ENCODE measurements at places on chromosomes 1 and 21.
A peak's percentile ranks its signal among the peaks of the same experiment; 100 is the strongest.

GRCh38 chr1:24964811-24965570, 34.9 kb upstream of the RUNX3 start:
- DNase-seq: peak; percentile 78

DNA sequence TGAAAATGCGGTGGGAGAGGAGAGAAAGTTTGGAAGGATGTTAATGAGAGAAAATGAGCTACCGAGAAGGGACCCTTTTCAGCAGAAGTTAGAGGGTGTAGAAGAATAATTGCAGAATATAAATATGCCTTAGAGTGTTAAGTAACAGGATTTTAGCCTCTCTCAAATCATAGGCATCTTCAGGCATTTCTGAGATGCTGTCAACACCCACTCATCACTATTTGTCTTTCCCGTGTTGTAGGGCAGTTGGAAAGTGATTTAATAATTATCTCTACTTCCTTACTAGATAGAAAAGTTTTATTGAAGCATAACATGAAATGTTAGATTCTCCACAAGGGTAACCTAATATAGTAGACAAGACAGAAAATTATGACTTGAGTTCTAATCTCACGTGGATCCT, 96.4 kb upstream of the RGS4 start:
- DNase-seq: no peak

GRCh38 chr1:170634824-170635410, 29.0 kb upstream of the PRRX1 start:
- DNase-seq: no peak

GRCh38 chr1:228214921-228215662, 7.2 kb downstream of the OBSCN start:
- no peak for DNase-seq

DNA sequence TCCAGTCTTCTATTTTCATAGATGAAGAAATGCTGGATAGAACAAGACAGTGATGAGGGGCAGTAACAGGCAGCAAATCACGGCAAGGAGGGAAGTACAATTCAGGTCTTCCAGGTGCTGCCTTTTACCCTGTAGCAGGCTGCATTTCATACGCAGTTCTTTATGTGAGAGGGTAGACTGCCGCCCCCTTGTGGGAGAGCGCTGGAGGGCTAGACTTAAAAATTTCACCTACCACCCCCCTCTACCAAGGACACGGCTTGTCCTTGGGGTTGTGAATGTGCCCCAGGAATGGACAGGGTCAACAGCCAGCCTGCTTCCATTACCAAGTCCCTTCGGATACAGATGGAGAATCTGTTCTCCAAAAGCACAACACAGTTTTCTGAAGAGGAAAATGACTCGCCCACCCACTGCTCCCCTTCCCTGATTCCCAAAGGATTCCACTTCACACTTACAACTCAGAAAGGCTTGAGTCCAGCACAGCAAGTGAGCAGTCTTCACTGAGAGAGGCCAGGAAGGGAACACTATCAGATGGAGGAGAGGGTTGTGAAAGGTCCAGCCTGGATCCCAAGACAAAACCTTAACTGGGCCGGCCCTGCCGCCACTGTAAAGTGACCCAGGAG, 7.4 kb downstream of the WDR77 start:
- peak; percentile 66 for DNase-seq

DNA sequence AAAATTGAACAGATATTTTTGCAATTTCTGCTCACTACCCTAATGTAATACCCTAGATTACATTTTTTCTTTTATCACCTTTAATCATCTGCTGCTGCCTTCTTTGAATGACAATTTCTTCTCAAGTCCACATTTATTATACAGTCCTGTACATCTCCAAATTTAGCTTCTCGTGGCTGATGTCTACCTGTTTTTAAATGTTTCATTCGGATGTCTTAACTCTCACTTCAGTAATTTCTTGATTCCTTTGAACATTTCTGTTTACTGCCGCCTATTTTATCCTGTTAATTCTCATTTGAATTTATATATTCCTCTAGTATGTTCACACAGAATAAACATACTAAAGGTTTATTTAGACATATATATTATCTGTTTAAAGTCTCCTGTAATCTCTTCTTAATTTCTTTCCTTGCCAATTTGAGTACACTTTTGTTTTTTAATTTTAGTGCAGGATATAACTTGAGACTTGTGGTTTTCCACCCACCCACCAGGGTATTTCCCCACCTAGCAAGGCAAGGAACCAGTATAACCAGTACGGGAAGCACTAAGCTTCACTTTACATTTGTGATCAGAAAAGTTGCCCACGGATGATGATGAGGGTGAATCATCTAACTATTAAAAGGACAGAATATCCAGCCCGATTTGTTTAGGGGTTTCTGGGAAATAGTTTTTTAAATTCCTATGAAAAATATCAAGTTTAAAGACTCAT, 12.7 kb downstream of the INSL5 start:
- peak; percentile 53 for DNase-seq

DNA sequence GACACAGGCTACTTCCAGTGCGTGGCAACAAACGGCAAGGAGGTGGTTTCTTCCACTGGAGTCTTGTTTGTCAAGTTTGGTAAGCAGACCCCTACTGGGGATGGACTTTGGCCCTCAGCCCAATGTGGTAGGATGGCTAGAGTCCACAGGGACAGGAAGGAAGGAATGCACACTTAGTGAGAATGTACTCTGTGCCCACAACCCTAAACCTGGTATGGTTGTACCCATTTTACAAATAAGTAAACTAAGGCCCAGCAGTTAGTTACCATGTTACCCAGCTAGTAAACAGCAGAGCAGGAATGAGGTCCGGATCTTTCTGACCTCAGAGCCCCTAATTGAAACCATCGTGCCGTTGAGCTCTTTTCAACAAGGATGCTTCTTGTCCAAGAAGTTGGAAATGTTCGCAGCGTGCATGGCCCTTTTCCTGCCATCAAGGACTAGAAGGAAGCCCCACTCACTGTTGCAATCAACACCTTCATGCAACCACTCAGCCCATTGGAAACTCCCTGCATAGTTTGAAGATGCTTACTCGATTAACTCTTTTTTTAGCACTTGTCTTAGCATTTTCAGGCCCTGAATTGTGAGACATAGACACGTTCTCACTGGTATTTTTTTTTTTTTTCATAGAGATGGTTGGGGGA, 153.4 kb upstream of the UBE2U start:
- DNase-seq: no peak

GRCh38 chr1:225748529-225748928, 29.1 kb upstream of the SRP9 start:
- no peak for DNase-seq

DNA sequence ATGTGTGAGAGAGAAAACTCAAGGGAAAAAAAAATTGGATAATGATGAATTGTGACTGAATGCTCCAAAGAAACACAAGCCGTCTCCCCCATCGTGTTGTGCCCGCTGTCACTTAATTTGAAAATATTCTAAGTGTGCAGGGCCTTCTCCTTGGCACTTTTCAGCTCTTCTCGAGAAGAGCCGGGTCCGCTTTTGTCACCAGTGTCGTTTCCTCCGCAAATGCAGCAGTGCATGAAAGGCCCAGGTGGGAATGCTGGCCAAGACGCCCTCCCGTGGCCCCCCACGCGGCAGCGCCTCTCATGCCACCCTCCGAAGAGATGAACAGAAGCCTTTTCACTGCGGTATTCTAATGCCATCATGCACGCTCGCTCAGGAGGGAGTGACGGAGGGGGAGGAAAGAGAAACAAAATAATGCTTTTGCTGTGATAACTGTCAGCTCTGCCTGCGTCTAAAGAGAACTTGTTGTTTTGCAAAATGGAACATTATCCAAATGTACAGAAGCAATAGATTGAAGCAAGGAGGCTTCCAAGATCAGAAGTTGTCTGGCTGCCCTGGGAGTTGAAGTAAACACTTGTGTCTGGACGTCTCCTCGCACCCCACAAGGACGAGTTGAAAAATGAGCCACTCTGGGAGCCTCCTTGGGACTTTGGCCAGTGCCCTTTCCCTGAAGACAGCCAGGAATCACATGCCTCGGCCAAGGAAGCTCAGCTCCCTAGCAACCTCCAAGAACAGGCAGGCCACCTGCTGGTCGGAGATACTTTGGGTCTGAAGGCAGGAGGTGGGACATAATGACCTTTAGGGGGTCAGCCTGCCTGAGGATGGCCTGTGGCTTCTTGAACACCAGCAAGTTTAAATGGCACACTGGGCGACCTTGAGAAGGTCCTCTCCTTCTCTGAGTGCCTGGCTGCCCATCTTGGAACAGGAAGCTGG, 166.1 kb upstream of the ZC3H12A start:
- no peak for DNase-seq

DNA sequence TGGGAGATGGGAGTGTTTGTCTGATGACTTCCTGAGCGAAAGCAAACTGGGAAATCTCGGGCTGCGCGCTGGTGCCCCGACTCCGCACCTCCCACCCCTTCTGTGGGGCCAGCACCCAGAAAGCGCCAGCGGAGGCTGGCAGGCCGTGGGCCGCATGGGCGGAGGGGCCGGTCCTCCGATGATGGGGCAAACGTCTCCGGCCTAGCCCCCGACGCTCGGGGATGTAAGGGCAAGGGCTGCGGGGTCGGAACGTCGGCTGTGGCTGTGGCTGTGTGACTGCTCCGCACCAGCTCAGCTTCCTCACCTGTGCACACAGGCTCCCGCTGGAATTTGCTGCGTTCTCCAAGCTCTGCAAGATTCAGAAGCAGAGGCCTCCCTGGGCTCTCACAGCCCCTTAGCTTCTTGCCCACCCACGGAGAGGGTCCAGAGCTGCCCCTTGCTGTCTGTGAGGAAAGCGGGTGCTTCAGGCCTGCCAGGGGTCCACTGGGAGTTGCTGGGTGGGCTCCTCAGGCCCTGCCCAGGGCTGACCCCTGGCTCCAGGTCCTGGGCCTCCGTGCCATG, 35.0 kb downstream of the COL18A1 start:
- DNase-seq: no peak
